Lower leg skin (tissue), 4 donors: ENCODE measurements at places on chromosomes 3 and 15.

DNA sequence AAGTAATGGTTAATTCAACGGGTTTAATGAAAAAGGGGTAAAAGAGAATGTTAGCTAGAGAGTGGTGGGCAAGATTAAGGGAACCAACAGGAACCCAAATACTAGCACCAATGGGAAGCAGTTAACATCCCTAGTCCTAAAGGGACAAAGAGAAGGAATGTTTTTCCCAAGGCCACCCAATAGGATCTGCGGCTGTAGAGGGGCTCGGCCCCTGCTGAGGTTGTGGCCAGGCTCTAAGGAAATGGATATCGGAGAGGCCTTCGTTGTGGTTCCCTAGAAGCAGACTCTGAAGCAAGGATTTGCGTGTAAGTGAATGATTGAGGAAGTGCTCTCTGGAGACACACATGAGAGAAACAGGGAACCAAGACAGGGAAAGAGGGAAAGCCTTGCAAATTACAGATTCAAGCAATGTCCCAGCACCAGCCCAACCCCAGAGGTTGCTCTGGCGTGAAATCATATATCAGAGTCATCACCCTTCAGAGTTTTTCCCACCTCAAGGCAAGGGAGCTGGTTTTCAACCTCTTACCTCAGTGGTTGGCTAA, 83.6 kb upstream of the TNIK start:
- DNase-seq: no peak

DNA sequence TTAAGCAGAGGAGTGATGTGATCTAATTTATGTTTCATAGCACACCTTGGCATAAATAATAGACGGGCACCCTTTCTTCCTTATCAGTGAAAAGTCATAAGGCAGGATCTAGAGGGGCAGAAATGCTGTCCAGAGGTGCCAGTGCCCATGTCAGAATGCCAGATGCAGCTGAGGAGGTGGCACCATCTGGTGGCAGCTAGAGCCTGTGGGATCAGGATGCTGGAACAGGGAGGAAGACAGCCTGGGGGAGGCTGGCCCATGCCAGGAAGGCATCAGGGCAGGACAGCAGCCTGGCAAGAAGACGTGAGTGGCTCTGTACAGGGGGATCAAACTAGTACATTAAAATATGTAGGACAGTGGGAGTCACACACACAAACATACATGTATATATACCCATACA, 16.5 kb downstream of the MYH15 start:
- DNase-seq: no peak

- DNase-seq: no peak
These were observed 386.0 kb upstream of the RARB start for GRCh38 chr3:25041871-25042584.

DNA sequence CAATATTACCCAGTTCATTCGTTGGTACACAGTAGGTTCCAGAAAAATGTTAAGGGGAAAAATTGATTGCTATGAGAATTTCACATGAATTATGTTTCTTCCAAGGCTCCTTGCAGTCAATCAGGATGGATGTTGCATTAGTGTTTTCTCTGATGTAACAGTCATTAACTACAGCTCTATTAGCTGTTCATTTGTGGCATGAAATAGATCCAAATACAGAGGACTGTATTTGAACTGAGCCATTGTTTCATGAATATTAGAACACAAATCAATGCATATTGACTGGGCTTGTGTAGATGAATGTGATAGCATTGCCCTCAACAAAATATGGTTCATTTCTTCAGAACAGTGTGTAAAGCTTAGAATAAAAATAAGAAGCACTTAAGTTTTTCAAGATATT, 203.0 kb upstream of the SGO1 start:
- no peak for DNase-seq

DNA sequence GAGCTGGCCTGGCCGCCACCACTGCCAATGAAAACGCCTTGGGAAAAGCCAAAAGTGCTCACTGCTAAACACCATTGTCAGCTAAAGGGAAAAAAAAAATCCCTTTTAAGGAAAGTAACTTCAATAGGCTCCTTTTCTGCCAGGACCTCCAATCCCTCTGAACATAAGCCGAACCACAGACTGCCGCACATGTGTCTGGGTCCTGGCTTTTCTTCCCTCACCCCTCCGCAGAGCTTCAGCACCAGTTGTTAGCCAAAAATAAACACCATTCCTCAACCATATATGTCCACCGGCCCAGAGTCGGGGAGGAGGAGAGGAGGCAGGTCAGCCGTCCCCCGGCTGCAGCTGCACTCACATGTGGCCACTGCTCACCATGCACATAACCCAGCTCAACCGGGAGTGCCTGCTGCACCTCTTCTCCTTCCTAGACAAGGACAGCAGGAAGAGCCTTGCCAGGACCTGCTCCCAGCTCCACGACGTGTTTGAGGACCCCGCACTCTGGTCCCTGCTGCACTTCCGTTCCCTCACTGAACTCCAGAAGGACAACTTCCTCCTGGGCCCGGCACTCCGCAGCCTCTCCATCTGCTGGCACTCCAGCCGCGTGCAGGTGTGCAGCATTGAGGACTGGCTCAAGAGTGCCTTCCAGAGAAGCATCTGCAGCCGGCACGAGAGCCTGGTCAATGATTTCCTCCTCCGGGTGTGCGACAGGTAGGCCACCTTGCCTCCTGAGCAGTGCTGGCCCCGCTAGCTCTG, at the start of gene FBXL22:
Gene FBXL22, plus strand, starts transcription at position 350 of the 753 bp plus-strand sequence. Its CDS starts 6 bp downstream, at position 356.
- DNase-seq: no peak

GRCh38 chr15:31163769-31164572, 62.4 kb upstream of the TRPM1 start:
- peak; percentile 40 for DNase-seq

DNA sequence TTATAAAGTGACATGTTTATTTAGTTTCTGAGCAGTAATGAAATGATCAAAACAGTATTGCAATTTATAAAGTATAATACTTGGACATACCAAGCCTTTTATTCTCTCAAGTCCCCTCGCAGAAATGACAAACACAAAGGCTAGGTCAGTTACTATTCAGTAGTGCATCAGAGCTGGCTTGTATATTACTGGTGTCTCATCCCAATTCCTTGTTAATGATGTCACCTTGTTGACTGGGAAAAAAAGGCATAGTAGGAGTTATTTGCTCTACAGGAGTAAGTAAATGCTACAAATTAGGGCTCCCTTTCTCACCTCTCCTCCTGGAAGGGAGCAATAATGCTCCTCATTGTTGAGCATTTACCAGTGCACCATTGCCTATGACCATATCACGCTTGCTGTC, 317.6 kb downstream of the CHL1 start:
- DNase-seq: no peak

DNA sequence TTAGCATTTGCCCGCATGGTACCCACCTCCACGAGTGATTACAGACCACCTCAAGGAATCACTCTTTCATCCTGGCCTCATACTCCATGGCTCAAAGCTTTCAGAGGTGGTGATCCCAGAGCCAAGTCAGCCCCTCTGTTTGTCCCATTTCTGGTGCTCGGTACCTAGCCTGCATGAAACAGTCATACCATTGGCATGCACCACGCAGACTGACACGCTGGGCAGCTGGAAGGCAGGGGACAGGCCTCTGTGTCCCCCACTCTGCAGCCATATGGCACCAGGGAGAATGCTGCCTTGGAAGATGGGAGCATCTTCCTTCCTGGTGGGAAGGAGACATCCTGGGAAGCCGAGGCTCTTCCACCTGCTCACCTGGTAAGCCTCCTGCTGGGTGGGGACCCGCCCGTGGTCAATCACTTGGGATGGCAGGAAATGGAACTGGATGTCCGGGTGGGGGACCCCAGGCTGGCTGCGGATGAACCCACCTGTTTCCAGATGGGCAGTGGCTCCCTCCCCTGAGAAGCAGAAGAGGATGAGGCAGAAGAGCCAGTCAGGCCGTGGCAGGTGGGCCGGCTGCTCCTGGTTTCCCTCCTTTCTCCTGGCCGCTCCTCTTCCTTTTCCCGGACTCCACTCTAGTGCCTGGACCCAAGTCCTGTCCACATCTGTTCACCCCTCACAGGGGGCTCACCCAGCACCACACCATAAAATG, 26.9 kb downstream of the CHDH start:
- DNase-seq: no peak

- no peak for DNase-seq
These were observed 37.4 kb downstream of the TFRC start for GRCh38 chr3:196044513-196044912.

- DNase-seq: peak; percentile 90
These were observed 1.3 kb downstream of the FAM43A start for GRCh38 chr3:194686816-194687637.
